ENCODE measurements at places on chromosomes 12 and 14.

GRCh38 chr12:94740601-94741362, 90.4 kb upstream of the TMCC3 start:
- DNase-seq: no peak

- no peak for DNase-seq
Observed at GRCh38 chr12:45622210-45622937, 107.1 kb upstream of the ARID2 start.

GRCh38 chr12:31702047-31702446, 26.8 kb downstream of the AMN1 start:
- DNase-seq: peak; percentile 2

GRCh38 chr12:106282457-106283097, 20.0 kb upstream of the TCP11L2 start:
- no peak for DNase-seq

- DNase-seq: no peak
Observed at GRCh38 chr12:130058926-130059472, 103.3 kb upstream of the FZD10 start.

- no peak for DNase-seq
Observed at GRCh38 chr14:104387022-104388010, 192.2 kb upstream of the C14orf180 start.

DNA sequence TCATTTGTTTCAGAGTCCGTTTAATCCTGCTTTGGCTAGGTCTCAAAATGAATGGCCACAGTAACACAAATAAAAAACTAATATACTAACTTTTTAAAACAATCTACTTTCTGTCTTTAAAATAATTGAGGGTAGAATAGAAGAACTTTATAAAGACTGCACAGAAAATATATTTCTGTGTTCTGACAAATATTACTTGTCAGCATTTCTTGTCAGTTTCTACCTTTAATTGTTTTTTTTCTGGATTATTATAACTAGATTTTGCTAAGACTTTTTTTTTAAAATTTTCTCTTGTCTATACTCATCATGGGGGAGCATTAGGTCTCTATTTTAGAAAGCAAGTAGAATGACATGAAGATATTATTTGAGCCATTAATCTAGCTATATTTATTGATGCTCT, 86.2 kb downstream of the RAD52 start:
- no peak for DNase-seq

DNA sequence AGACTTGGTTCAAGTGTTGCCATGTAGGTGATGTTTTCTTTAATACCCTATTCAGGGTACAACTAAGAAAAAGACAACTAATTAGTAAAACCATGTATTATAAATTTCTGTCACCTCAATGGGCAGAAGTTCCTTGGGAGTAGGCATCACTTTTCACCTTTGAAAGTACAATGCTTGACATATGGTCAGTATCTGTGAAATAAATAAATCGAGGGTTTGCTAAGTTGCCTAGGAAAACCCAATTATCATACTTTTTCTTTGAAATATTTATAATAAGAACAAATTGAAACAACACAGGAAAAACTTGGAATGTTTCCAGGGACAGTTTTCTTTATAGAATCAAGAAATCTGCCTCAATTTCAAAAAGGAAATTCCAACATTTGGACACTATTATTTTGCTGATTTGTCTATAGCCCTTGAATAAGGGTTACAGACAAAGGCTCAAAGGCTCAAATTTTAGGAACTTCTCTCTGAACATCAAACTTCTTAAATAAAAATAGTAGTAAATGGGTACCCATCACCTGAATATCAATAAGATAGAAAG, 13.7 kb downstream of the FGD6 start:
- DNase-seq: no peak

GRCh38 chr14:33348510-33348909, 409.8 kb downstream of the NPAS3 start:
- DNase-seq: no peak

GRCh38 chr12:25552681-25553080, 402 bp downstream of the LMNTD1 start:
- no peak for DNase-seq

GRCh38 chr12:82415402-82415801, 57.1 kb downstream of the METTL25 start:
- DNase-seq: peak; percentile 23

- DNase-seq: peak; percentile 79
Observed at GRCh38 chr14:58898655-58899316, 261.0 kb downstream of the DACT1 start.

DNA sequence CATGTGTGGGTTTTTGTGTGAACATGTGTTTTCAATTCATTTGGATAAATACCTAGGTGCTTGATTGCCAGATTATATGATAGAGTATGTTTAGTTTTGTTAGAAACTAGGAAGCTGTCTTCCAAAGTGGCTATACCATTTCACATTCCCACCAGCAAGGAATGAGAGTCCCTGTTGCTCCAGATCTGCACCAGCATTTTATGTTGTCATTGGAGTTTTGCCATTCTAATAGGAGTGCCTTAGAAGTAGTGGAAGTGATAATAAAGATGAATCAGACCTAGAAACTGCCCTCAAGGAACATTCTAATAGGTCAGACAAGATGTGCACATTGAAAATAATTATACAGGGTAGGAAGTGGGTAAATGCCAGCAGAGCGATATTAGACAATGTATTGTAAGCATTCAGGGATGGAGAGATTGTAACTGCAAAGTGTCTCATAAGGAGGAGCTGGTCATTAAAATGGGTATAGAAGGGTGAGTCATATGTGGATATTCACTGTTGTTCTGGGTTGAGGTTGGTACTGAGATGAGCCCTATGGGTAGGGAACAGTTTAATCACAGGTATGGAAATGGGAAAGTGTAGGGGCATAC, 71.4 kb downstream of the MNAT1 start:
- DNase-seq: peak; percentile 15

DNA sequence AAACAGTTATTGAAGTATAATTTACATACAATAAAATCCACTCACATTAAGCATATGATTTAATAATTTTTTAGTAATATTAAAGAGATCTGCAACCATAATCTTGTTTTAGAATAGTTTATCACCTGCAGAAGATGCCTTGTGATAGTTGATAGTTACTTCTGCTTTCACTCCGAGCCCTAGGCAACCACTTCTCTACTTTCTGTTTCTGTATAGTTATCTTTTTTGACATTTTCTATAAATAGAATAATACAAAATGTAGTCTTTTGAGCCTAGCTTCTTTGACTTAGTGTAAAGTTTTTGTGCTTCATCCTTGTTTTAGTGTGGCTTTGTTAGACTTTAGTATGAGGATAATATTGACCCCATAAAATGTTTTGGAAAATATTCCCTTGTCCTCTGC, 111.0 kb downstream of the MNAT1 start:
- DNase-seq: no peak

GRCh38 chr14:105282098-105282725, 18.6 kb downstream of the BRF1 start:
- no peak for DNase-seq

GRCh38 chr12:20695232-20695631, at the start of gene SLCO1C1:
Gene SLCO1C1, plus strand, starts transcription at chr12:20695332. Its CDS starts 4,245 bp downstream, at chr12:20699577.
- DNase-seq: no peak

- DNase-seq: no peak
Observed at GRCh38 chr12:6766651-6767349, 637 bp downstream of the PTMS start.

- DNase-seq: no peak
Observed at GRCh38 chr14:74980731-74981461, 21.8 kb upstream of the EIF2B2 start.

DNA sequence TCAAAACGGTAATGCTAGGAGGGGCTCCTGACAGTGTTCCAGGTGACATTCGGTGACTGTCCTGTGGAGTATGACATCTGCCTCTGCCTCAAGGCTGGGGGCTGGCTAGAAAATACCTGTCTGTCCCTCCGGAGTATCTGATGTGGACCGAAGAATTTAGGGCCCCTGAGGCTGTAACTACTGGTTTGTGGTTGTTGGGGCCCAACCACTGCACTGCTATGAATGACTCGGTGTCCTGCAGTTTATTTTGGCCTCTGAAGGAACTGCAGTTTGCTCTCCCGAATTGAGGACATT, 198.9 kb upstream of the CAND1 start:
- no peak for DNase-seq

DNA sequence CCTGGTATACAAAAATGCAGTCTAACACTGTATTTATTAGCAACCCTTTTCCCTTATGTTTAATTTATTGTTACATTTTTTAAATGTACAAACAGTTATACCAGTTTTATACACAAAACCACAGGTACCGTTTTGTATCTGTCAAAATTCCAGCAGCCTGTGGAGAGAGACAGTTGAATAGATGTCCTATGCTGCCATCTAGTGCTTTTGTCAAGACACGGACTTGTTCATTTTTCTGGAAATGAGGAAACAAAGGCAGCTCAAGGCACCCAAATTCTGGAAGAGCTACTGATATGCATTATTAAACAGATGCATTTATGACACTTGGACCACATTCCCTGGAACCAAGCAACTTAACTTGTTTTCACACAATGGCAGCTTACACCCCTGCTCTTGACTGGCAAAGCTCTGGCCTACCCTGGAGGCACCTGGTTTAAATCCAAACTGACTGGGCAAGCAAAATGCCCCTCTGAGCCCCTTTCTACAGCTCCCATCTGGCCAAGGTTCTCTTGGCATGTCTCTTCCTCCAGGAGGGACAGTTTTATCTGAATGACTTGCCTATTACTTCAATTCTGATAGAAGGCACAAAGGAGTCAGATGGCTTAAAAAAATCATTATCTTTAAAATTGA, 286.9 kb upstream of the PRKD1 start:
- DNase-seq: no peak

DNA sequence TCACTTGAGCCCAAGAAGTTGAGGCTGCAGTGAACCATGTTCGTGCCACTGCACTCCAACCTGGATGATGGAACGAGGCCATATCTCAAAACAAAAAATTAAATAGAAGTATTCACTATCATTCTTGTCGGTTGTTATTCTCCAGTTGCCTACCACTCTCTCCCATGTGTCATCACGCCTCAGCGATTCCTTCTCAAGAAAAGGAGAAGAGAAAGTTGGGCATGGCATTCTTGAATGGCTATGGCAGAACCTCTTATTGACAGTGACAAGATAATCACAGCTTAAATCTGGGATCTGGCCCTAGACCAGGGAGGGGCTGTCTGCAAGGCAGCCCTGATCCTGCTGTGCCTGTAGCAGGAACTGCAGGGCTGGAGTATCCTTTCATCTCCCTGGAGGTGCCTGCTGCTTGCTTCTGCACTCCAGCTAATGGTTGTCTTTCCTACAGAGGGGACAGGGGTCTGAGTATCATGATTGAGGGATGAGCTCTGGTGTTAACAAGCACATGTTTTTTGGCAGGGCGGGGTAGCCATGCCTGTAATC, 12.8 kb upstream of the MLEC start:
- no peak for DNase-seq

DNA sequence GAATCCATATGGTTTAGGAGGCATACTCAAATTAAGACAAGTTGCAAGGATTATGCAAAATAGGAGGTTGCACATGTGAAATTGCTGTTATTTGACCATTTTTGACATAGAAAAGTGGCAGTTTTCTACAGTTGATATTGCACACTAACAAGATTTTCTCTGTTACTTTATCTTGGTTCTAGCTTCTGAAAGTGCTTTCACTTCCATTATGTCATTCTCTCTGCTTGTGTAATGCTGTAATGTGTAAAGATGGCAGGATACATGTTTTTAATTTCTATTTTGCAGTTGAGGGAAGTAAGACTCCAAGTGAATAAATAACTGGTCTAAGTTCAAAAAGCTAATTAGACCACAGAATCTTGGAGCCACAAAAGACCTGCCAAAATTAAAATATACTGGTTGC, 60.6 kb downstream of the MYRFL start:
- no peak for DNase-seq

GRCh38 chr12:109131154-109132050, 15.0 kb downstream of the ACACB start:
- DNase-seq: no peak

DNA sequence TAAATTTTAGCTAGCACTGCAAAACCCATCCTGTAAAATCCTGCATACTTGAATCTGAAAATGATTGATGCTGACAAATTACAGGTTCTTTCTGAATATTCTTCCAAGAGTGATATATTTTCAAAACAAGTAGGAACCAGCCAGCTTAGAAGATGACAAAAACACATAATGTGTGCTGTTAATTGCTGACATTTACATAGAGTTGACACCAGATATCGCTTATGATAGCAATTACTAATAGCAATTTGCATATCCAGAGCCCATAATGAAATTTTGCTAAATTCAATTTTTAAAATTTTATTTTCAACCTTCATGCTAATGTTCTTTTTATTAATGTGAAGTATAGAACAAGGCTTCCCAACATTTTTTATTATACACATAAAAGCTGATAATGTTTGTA, 284.5 kb downstream of the SEC23A start:
- no peak for DNase-seq

DNA sequence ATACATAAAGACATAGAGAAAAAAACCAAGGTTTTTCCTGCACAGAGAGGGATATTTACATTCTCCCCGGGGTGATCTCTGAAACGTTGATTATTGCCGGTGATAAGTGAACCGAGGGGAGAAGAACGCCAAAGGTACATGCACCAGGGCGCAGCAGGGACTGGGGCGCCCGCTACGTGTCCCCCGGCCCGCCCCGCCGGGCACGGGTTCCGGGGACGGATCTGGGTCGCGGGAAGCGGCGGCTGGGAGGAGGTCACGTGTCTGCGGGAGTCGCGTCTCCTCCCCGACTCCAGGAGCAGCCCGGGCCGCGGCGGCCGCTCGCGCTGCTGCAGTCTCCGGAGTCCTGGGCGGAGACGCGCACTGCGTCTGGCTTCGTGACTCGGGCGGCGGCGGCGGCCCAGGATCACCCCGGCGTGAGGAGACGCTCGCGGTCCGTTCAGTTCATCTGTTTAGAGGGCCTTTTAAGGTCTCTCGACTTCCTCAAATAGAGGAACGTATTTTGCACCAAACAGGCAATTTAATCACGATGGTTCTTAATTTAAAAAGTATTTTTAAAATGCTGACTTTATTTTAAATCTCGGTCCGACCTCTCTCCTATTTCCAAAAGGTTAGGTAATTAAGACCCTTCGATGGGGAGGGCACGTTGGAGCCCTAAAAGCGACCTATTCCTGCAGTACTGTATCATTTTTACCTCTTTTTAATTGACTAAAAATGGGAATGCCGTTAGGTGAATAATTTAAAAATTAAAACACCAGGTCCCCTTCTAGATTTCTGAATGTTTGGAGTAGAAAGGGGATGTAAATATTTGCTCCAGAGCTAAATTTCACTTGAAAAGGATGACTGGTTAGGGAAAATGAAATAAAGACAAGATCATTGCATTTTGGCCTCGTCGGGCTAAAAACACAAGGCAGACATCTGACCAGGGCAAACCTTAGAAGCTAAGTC, 1.8 kb upstream of the BHLHE41 start:
- DNase-seq: peak; percentile 68

- no peak for DNase-seq
Observed at GRCh38 chr14:28264306-28264705, 502.3 kb upstream of the FOXG1 start.

DNA sequence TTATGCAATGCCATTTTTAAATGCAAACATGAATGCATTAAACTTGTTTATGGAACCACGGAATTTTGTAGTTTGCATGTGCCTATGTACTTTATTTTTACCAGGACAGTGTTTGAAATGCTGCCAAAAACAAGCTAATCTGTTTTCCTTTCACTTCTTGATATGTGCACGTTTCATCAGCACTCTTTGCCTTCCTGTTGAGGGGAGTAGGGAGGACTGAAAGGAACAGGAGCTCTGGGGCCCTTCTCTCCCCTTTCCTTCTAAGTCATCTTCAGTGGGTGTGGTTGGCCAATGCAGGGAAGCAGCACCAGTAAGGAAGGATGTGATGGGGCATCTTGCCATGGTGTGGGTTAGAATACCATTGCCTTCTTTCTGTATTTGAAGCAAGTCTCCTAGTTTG, 12.1 kb upstream of the PPP4R4 start:
- no peak for DNase-seq

- DNase-seq: no peak
Observed at GRCh38 chr14:54594537-54594936, 27.6 kb downstream of the SAMD4A start.

GRCh38 chr14:92917041-92917940, 5.7 kb upstream of the CHGA start:
- no peak for DNase-seq
